ENCODE measurements at places on chromosomes 16 and 17. TPM values are rescaled to one million over a fixed set of nuclear protein-coding genes. Genes with fewer than 3 reads are reported as not detected.

Gene CACNA1G
- polyA plus RNA-seq: 1.7 TPM

Gene ATP5PD
- 321 TPM for polyA plus RNA-seq

Gene TPSG1
- polyA plus RNA-seq: 25.4 TPM

Gene ST6GALNAC2
- 3.9 TPM for polyA plus RNA-seq

Gene BRIP1
- polyA plus RNA-seq: 6.4 TPM

Gene SYNGR3
- polyA plus RNA-seq: 4.2 TPM

Gene CTRL
- 0.87 TPM for polyA plus RNA-seq

Gene KRT31
- polyA plus RNA-seq: not detected

Gene ITGAD
- 0.03 TPM for polyA plus RNA-seq

Gene ZFHX3
- 10.5 TPM for polyA plus RNA-seq

DNA sequence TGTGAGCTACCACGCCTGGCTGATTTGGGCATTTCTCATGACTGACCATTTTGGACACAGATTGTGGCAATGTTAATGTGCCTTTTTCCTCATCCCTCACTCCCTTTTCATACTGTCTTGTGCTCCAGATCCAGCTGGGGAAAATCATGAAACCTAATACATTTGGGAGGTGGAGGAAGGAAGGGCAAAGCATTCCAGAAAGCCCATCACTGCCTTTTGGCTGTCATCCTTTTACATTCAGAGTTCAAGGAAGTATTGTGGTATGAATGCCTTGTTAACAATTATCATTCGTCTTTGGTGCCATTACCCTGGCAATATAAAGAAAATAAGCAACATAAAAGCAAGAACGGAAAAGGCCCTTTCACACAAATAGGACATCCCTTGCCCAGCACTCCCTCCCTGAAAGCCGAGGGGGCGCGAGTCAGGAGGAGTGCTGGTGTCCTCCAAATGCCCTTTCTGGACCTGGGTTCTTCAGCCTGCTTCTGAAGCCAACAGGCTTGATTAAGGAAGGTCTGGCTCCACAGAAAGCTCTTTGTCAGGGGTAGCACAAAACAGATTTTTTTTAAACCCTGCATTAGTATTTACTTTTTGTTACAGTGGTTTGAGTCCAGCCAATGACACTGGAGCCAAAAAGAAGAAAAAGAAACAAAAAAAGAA, 20.1 kb downstream of the NMT1 start:
- DNase-seq: no peak

- no peak for DNase-seq
These were observed 9.0 kb upstream of the PPP1R27 start for GRCh38 chr17:81843713-81844326.

DNA sequence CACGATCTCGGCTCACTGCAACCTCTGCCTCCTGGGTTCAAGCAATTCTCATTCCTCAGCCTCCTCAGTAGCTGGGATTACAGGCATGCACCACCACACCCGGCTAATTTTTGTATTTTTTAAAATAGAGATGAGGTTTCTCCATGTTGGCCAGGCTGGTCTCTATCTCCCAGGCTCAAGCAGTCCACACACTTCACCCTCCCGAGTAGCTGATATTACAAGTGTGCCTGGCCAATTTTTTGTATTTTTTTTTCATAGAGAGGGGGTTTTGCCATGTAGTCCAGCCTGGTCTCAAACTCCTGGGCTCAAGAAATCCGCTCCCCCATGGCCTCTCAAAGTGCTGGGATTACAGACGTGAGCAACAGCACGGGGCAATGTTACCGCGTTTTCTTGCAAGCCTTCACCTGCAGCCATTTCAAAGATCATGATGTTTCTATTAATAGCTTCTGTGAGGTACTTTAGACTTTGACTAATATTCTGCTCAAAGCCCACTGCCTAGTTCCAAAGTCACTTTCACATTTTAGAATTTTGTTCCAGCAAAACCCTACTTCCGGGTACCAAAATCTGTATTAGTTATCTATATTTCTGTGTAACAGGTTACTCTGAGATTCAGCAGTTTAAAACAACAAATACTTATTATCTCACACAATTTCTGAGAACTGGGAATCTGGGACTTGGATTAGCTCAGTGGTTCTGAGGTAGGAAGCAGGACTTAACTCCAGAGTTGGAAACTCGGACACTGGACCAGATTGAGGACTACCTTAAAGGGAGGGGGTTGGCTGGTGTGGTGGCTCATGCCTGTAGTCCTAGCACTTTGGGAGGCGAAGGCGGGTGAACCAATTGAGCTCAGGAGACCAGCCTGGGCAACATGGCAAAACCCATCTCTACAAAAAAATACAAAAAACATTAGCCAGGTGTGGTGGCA, 12.0 kb upstream of the MED13 start:
- DNase-seq: peak; percentile 55

- DNase-seq: no peak
These were observed 153.4 kb upstream of the PLCG2 start for GRCh38 chr16:81625544-81626153.

DNA sequence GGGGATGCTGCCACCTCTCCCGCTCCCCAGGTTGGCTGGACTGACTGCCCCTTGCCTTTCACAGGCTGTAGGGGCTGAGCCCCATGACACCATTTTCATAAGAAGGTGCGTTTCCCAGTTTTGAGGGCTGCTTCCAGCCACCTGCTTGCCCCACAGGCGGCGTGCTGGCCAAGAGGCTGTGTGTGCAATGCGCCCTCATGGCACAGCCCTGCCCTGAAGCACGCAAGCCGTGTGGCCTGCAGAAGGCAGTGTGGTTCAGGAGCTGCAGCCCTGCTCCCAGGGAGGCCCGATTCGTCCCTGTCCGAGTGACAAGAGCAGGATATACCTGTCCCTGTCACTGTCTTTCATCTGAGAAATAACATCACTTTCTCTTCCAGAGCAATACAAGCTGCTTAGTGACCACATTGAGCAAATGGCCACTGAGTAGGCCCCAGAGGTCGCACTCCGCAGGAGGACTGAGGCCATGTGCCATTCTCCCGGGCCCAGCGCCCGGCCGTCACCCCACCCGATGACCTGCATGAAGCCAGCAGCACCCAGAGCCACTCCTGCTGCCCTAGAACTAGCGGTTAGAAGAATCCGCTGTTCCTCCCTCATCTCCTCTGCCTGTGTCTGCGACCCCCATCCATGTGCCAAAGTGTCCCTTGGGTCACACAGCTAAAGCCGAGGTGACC, 24.2 kb downstream of the CIBAR2 start:
- no peak for DNase-seq

GRCh38 chr16:14105760-14106375, 34.7 kb downstream of the MRTFB start:
- no peak for DNase-seq

- DNase-seq: no peak
These were observed 7.9 kb downstream of the KATNB1 start for GRCh38 chr16:57743458-57743857.

DNA sequence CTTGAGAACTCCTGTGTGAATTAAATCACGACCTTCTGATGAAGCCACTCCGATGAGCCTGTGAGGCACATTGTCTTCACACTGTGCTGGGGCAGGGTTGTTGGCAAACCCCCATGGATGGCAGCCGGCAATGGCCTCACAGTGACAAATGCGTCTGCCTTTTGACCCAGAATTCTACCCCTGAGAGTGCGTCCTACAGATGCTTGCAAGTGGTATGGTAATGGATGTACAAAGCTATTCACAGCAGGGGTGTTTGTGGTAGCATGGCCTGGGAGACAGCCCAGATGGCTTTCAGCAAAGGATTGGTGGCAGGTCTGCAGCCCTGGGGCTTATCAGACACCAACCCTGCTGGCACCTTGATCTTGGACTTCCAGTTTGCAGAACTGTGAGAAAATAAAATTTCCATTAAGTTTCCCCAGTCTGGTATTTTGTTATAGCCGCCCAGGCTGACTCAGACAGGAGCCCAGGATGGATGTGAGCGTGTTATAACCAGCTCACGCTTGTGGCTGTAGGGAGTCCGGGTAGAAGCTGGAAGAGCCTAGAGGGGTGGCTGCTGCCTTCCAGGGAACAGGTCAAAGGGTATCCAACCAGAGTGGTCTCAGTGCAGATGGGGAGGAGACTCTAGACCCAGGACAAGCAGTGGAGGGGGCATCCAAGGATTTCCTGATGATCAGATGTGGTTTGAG, 10.1 kb downstream of the AFMID start:
- no peak for DNase-seq

GRCh38 chr17:2178798-2179501, 124.0 kb downstream of the HIC1 start:
- no peak for DNase-seq

GRCh38 chr17:38728290-38728831, 1.8 kb upstream of the CISD3 start:
- no peak for DNase-seq

Data from large intestine (tissue), 12 donors.